Gastroesophageal sphincter (tissue), 4 donors: ENCODE measurements at places on chromosomes 1 and 21. TPM values are rescaled to one million over a fixed set of nuclear protein-coding genes. Genes with fewer than 3 reads are reported as not detected.

- ATAC-seq, result peak; percentile 96
Observed at GRCh38 chr1:153566414-153567371, 1.0 kb upstream of the S100A2 start.

DNA sequence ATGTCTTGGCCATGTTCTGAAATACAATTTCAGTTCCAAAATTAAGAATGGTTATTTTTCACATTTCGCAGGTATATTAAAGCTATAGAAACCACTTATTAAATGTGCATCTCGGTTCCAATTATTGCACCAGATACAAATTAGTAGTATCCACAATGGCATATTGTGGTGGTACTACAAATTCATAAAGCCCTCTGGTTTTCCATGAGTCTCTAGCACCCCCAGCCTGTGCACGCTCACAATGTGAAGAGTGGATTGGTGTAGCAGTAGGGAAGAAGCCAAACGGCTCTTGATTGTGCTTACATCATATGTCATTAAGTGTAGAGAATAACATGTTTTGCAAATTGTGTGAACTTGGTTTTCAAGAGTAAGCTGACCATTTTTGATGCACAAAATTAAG is 1.9 kb upstream of the BRINP3 start:
- no peak for ATAC-seq

GRCh38 chr1:37033355-37034101 is 787 bp downstream of the GRIK3 start:
- no peak for ATAC-seq

- ATAC-seq, result no peak
Observed at GRCh38 chr1:78387201-78387600, 103.6 kb upstream of the PTGFR start.

DNA sequence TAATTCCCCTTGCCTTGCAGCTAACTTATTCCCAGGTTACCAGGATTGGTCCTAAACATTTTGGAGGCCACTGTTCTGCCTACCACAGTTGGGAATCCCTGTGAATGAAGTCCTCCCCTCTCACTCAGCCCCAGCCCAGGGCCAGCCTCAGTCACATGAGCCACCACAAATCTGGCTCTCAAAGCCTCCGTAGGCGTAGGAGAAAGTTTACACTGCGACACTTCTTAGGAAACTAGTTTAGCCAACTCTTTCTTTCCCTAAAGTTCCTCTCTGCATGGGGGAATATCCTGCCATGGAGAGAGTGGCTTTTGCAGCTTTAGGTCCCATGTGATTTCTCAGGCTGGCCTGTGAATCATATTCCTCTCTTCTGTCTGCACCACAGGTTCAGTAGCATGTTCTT is 45.7 kb upstream of the ETV3 start:
- ATAC-seq, result no peak

Gene CA14
- total RNA-seq, result 0.54 TPM

Gene RNU1-4
- under 0.01 TPM for total RNA-seq

DNA sequence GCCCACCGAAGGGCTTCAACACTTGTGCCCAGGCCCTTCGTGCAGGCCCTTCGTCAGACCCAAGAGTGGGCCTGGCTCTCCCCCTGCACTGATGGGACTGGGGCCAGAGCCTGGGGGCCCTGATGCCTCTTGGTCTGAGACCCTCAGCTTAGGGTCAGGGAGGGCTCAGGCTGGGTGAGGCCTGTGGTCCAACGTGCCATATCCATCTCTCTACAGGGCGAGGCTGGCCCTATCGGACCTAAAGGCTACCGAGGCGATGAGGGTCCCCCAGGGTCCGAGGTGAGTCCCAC is 15.6 kb downstream of the COL6A1 start:
- no peak for ATAC-seq

Gene PRPF38B
- total RNA-seq, result 19.7 TPM

- peak; percentile 20 for ATAC-seq
Observed at GRCh38 chr21:44919111-44919912, 1.4 kb downstream of the ITGB2 start.

GRCh38 chr1:111252786-111253185 is 25.3 kb downstream of the CHI3L2 start:
- ATAC-seq, result no peak

DNA sequence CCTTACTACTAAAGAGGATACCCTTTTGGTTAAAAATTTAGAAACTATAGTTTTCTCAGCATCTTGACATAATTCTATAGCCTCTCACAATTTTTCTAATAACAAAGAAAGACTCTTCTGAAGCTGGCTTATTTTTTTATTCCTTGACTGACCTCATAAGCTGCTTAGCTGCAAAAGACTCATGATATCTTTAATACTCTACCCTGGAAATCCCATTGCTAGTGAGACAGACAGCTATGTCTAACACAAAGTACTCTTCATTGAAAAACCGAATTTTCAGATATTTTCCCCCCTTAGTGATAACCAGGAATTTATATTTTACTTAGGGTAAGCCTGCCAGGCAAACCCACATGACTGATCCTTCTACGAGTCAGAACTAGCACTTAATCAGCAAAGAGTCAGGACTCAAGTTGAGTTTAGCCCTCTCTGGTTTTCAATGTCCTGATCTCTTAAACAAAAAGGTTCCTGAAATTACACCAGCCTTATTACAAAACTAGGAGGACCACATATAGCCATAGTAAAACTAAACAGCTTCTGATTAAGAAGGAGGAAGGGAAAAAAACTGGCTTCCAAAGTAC is 56.9 kb downstream of the ENAH start:
- no peak for ATAC-seq

GRCh38 chr1:27952147-27952546 is 7.6 kb upstream of the XKR8 start:
- no peak for ATAC-seq

Gene ST6GALNAC3
- total RNA-seq, result 3.4 TPM

GRCh38 chr1:218557731-218558130 is 212.6 kb downstream of the TGFB2 start:
- no peak for ATAC-seq

GRCh38 chr1:15849775-15850324 is 2.3 kb downstream of the SPEN start:
- ATAC-seq, result no peak

Gene LRP8
- 1.8 TPM for total RNA-seq

DNA sequence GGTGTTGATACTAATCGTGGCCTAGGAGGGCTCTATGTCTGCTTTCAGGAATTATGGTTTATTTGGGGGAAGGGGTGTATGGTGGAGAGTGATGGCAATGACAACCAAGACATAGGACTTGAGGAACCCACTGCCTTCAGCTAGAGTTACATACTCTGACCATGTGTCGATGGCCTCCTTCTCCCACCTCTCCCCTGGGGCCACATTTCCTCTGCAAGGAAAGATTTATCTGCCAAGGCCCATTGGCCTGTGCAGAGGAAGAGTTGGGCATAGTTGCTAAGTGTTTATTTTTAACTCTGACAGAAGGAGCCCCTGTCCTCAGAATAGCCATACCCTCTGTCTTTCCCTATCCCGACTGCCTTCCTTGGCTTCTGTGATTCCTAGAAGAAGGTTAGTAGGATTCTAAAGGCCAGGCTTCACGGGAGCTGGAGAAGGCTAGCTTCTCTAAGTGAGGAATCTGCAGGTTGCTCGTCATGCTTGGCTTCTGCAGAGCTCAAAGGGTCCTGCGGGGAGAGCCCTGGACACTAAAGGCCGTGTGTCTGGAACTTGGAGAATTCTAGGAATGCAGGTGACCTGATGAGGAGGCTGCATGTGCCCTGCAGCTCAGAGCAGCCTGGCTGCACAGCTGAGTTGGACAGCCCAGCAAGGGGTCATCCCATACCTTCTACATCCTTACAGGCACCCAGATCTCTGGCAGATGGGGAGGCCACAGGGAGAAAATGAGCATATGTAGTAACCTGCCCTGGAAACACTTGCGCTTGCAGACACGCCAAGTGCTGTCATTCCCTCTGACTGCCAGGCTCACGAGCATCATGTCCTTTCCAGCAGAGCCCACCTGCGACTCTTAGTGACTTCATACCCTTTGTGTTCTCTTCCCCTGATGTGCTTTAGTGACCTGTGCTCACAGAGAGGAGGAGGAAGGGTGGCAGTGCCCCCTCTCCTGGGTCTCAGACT is 9.7 kb downstream of the MAPKAPK2 start:
- no peak for ATAC-seq

Gene ASAP3
- 28.8 TPM for total RNA-seq

Gene PTPN22
- total RNA-seq, result 0.79 TPM

- no peak for ATAC-seq
Observed at GRCh38 chr1:76153841-76154205, 79.3 kb downstream of the ST6GALNAC3 start.

Gene TTC39A
- 0.46 TPM for total RNA-seq

DNA sequence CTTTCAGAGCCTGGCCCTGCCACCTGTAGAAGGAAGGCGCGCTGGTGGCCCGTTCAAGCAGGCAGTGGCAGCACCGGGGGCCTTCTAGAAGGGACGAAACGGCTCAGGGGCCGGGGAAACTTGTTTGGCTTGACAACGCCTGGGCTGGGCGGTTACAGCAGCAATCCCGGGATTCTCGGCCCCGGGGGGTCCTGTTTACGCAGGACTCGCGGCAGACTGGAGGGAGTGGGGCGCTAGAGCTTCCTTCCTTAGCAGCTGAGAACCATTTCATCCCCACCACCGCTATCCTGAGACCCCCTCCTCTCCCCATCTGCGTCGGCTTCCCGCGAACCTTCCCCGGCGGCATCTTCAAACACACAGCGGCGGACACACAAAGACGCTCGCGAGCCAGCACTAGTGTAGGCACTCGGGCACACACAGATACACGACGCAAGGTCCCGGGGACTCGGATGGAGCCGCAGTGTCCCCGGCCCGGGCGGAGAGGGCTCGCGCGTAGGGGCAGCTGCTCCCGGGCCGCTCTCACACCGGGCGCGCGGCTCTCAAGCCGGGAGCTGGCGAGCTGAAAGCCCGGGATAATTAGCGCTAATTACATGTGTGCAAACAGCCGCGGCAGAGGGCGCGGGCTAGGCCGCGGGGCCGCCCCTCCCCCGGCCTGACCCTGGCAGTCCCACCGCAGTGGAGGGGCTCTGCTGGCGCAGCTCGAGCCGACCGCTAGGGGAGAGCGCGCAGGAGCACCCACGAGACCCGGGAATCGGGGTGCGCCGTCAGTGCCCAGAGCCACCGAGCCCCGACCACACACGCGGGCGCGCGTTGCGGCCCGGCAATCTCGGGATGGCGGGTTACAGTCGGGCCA is 271.4 kb downstream of the FOXD2 start:
- ATAC-seq, result peak; percentile 17

Gene CBS
- 9.7 TPM for total RNA-seq

- ATAC-seq, result no peak
Observed at GRCh38 chr1:82901118-82901517, 1097.8 kb downstream of the TTLL7 start.

DNA sequence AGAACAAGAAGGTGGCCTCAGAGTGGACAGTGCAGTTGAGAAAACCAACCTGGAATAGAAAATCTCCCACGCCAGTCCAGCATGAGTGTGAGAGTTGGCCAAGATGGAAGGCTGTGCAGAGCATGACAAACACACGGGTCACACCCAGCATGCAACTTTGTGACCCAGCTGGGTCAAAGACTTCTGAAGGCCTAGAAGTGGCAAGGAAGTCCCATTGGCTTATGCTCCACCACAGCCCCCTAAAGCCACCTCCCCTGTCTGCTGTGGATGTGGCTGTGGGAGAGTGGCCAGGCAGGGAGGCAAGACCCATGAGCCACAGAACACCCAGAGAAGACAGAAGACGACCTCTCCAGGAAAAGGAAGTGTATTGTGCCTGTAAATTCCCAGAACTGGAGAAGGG is 13.6 kb downstream of the BATF3 start:
- ATAC-seq, result no peak

Gene MPZ
- 7.7 TPM for total RNA-seq

GRCh38 chr1:236269439-236269838 is 12.3 kb downstream of the ERO1B start:
- no peak for ATAC-seq

- no peak for ATAC-seq
Observed at GRCh38 chr1:235503403-235504121, 690 bp downstream of the B3GALNT2 start.

Gene PAQR6
- total RNA-seq, result 1.6 TPM

- no peak for ATAC-seq
Observed at GRCh38 chr1:234922987-234923386, 205.7 kb downstream of the TOMM20 start.

Gene GBP5
- 0.27 TPM for total RNA-seq

DNA sequence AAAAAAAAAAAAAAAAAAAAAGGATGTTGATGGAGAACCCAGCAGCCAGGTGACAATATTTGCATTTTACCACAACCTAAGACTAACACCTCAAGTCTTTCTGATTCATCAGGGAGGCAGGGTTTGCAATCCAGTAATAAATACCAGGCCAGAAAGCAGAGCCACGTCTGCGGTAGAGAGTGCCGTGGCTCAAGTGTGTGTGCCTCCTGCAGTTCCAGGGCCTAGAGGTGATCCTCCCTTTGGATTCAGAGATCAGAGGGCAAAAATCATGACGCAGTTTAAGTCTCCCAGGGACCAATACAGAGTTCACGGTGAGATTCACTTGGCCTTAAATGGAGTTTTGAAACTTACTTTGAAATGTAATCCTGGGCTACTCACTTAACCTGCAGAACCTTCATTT is 34.9 kb downstream of the TMCO4 start:
- ATAC-seq, result no peak

DNA sequence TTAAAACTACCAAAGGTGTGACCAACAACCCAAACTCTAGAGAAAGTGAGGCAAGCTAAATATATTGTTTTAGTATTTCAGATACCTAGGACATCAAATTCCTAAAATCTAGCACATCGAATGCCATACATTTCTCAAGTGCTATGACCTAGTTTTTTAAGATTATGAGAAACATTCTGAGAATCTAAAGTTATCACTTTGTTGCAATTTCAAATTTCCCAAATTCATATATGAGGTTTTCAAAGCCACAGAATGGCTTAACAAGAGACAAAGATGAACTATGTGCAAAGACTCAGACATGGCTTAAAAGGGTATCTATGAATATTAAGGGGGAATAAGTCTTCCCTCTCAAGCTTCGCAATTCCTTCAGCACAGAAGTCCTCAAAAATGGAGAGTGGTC is 6.8 kb downstream of the SCYL3 start:
- ATAC-seq, result no peak

DNA sequence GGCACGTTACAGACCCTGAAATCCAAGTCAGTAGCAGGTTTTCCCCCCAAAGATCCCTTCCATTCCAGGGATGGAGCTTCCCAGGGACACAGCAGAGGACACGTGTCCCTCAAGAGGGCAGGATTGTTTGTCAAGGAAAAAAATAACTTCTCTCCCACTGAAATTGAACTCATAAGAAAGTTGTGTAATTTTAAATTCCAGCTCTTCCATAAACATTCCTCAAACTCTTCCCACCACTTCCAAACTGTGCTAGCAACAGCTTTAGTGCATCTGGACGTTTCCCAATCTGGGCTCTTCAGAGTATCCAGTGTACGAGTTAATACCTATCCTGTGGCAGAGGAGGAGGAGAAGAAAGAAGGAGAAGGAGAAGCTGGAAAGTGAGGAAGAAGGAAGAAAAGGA is 79.6 kb downstream of the PSMG1 start:
- ATAC-seq, result peak; percentile 66
